NCI-H2171 (cell line): ENCODE measurements at places on chromosomes 16 and 17.
A peak's percentile ranks its signal among the peaks of the same experiment; 100 is the strongest.

DNA sequence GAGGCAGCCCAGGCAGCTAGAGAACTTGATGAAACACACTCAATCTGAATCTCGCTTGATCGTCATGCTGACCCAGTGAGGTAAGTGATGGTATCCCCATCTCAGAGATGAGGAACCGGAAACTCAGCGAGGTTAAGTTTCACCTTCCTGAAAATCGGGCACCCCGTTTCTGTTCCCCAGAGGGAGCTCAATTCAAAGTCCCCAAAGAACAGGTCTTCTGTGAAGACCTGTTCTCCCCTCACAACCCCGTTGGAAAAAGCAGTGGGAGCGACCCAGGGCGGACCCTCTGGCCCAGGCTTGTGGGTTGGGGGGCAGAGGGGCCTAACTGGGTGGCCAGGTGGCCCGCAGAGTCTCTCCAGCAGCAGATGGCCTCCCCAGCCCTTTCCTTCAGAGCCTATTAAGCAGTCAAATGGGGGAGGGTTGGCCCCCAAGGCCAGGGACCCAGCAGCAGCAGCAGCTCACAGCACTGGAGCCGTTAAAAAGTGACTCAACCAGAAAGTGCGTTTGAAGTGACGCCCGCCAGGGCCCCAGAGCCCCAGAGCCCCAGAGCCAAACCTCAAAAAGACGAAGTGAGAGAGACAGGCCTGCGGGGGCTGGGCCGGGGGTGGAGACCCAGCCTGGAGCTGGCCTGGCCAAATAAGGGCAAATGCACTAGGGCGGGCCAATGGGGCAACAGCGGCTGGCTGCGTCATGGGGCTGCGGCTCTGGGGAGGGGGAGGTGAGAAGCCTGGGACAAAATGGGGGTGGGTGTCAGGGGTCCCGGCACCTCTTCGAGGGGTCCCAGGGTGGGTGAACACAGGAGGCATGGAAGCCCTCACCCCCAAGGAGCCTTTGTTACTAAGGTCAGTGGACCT, 9.2 kb upstream of the TSPOAP1 start:
- DNase-seq, result no peak

GRCh38 chr16:70653809-70654771, 7.7 kb downstream of the IL34 start:
- DNase-seq, result peak; percentile 18

DNA sequence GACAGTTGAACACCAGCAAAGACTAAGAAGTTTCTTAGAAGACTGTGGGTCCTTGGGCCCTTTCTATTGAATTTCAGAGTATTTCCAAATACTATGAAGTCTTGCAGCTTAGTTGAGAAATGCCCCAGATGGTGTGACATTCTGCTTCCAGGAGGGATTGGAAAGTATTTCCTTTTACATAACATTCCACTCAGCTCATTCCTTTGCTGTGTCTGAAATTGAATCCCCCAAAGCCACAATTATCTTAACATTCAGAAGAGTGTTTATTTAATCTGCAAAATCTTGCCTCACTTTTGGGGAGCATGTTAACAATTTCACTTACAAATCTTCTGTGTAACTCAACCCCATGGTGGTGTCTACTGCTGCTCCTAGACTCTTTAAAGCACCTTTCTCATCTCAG, 307.7 kb downstream of the WWOX start:
- DNase-seq, result no peak

- DNase-seq, result no peak
Observed at GRCh38 chr17:32445971-32446370, 1.7 kb downstream of the PSMD11 start.

- DNase-seq, result no peak
Observed at GRCh38 chr17:48915459-48916282, 7.5 kb downstream of the UBE2Z start.

DNA sequence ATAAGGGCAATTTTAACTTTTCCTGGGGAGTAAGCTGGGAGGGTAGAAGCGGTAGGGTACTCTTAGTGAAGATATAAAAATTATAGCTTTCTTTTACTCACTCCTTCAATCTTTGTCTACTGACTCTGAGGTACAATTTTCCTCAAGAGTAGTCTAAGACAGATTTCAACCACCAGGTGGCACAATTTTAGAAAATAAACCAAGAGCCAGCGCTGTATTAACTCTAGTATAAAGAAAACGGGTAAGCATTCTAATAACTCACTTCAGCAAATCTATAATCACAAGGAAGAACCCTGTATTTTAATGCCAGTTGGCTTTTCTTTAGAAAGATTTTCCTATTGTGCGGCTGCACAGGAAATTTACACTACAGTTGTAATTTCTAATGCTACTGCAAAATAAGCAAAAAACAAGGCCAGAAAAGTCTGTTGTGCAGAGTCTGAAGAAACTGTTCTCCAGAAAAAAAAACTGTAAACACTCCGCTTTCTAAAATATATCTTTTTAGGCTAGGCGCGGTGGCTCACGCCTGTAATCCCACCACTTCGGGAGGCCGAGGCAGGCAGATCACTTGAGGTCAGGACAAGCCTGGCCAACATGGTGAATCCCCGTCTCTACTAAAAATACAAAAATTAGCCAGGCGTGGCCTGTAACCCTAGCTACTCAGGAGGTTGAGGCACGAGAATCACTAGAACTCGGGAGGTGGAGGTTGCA, 1.9 kb downstream of the CMC2 start:
- peak; percentile 9 for DNase-seq

GRCh38 chr17:69972251-69972650, 102.8 kb upstream of the KCNJ16 start:
- DNase-seq, result no peak

GRCh38 chr17:61399131-61400065, at the start of gene TBX2:
Gene TBX2 (plus strand): TSS chr17:61399843. CDS start chr17:61400177, 334 bp downstream.
- no peak for DNase-seq

GRCh38 chr16:70729292-70729691, 43.4 kb upstream of the MTSS2 start:
- no peak for DNase-seq

GRCh38 chr17:45299361-45299760, 17.5 kb downstream of the MAP3K14 start:
- no peak for DNase-seq

GRCh38 chr17:78716292-78716691, 65.8 kb downstream of the CYTH1 start:
- DNase-seq, result no peak

- DNase-seq, result no peak
Observed at GRCh38 chr17:53313746-53314145, 509.0 kb upstream of the KIF2B start.

DNA sequence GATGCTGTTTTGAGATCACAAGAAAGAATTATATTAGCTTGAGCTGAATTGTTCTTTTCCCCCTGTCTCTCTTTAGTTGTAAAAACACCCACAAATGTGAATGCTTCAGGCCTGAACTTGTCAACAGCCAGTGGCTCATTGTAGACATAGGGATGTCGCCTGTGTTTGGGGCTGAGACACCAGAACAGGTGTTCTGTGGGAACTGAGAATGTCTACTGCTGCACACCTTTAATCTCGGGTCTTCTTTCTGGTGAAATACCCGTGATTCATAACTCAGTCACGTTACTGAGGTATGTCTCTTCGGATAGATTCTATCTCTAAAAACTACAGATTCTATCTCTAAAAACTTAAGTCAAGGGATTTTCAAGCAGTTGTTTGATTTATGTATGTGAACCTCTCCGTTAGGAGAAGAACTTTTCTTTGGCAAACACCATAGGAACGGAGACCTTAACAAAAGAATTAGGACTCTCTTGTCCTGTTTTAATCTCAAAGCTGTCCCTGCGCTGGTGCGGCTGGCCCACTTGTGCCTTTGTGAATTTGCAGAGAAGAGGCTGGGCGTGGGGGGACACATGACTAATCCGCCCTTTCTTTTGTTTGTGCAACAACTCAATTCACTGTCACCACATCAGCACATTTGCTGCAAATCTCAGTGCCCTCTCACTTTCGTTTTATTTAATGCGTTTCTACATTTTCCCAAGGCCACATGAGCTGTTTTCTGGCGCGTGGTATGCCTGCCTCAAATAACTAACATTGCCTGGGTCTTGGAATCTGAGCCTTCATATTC, 643.0 kb downstream of the MAF start:
- DNase-seq, result no peak

- DNase-seq, result no peak
Observed at GRCh38 chr17:66465701-66466100, 163.3 kb downstream of the PRKCA start.

GRCh38 chr17:69812240-69812837, 262.7 kb upstream of the KCNJ16 start:
- DNase-seq, result no peak

- DNase-seq, result no peak
Observed at GRCh38 chr16:81836279-81837054, 57.4 kb downstream of the PLCG2 start.

- no peak for DNase-seq
Observed at GRCh38 chr17:66522591-66523272, 220.3 kb downstream of the PRKCA start.

- no peak for DNase-seq
Observed at GRCh38 chr16:79716645-79717332, 116.3 kb upstream of the MAF start.

DNA sequence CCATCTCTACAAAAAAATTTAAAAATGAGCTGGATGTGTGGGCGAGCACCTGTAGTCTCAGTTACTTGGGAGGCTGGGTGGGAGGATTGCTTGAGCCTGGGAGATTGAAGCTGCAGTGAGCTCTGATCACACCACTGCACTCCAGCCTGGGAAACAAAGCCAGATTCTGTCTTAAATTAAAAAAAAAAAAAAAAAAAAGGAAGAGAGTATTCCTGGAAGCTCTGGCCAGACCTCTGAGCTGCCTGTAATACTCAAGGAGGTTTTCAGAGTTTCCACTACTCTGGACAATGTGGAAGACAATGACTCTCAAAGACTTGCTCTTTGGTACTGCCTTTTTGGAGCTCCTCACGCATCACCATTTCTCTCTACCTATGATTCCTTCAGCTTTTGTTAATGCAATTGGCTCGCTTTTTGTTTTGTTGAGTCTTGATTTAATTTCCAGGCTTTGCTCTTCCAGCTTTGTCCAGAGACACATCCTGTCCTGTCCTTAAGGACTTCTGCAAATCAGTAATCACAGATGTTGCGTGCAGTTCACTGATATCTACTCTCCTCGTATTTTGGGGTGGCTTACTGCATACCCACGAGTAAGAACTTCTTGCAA, 10.8 kb downstream of the CHD9 start:
- DNase-seq, result no peak

DNA sequence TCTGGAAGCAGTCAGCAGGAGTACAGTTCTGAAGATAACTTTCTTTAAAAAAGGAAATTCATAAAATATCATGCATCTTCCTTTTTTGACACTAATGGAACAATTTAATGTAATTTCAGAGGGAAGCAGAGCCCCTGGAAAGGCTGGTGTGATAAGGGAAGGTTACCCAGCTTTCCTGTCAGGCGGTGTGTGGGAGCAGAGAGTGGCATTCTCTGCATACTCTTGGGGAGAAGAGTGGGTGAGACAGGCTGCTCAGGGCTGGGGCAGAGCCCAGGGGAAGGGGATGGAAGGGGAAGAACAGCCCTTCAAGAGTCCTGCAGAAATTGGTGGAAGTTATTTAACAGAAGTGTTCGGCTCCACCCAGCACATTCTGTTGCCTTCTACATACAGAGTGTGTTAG, 84.7 kb downstream of the PRKCB start:
- DNase-seq, result no peak

DNA sequence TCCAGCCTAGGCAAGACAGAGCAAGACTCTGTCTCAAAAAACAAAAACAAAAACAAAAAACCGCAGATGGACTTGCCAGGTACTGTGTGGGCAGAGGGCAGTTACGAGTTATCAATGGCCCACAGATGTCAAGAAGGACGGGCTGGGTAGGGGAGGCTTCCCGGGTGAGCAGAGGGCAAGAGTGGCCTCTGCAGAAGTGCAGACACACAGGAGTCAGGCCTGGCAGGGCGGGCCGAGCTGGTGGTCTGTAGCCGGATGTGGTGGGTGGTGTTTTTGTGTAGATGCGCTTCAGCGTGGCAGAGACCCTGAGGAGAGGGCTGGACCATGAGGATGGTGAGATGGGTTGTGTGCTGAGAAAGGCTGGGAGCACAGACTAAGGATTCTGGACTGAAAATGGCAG, 44.9 kb upstream of the KDM6B start:
- no peak for DNase-seq

DNA sequence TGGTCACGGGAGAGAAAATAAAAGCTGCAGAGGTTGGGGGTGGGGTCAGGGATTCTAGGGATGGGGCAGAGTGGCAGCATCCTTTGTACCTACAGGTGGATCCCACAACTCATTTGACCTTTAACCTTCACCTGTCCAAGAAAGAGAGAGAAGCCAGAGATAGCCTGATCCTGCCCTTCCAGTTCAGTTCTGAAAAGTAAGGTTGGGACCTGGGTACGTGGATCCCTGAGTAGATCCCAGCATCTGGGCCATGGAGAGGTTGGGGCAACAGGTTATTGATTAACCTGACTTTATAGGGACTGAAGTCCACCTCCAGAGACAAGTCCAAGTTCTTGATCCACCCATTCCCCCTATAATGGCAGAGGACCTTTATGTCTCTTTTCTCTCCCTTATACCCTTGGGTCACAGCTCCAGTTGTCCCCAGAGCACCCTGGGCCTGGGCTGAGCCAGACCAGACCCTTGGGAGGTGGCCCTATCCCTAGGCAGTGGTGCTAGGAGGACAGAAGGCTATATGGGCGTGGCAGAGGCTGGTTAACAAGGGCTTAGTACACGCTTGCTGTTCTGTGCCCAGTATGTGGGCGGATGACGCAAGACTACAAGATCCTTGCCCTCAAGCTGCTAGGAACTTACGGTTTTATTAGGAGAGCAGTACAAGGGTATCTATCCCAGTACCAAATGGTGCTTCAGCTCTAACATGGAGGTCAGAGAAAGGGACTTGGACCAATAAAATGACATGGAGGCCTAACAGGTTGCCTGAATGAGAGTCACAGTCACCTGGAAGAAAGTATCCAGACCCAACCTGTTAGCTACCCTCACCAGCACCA, 3.3 kb downstream of the CLDN7 start:
- no peak for DNase-seq

DNA sequence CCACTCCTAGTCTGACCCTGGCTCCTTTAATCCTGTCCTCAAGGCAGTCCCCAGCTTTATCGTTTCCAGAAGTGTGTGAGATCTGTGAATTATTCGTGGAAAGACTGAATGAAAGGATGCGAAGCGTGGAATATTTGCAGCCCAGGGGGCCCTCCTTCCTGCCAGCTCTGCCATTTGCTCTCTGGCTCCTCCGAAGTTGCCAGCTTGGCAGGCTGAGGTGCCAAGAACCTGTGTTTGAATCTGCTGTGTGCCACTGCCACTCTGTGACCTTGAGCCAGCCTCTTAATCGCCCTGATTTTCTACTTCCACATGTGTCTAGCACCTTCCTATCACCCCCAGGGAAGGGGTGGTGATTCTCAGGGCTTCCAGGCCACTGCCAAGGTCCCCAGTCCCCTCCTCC, 10.8 kb downstream of the TBKBP1 start:
- no peak for DNase-seq
